ENCODE measurements at places on chromosomes 11 and 22.

DNA sequence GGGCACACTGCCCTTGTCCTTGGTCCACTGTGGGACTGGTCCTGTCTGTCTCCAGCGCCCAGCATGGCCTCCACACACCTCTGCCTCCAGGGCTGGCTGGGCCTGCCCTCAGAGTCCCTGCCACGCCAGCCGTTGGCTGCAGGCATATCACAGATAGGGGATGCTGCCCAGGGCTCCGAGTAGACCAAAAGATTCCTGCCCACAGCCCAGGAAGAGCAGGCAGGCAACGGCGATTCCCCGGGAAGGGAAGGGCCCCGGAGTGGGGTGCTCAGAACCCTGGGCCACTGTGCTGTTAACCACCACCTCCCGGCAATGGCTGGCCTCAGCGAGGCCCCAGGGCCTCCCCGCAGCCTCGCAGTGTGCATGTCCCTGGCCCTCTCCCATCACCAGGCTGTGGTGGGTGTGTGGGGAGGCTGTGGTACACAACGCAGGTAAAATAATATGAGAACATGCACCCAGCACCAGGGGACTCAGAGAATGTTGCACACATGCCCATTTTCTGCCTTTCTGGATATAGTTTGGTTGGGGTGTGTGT is 2.2 kb downstream of the IFITM5 start:
- H3K4me3 ChIP-seq = no peak overlapping the region
- no peak for DNase-seq
- H3K36me3 ChIP-seq = peaks cover 18% of the 10 kb centered on the region
- H3K27me3 ChIP-seq = no peaks in the 10 kb centered on the region
- no peak overlapping the region for H3K27ac ChIP-seq

GRCh38 chr22:46569848-46570695 is 32.7 kb upstream of the CELSR1 start:
- no peak for DNase-seq
- no peak overlapping the region for H3K4me3 ChIP-seq
- H3K36me3 ChIP-seq = no peaks in the 10 kb centered on the region
- H3K4me1 ChIP-seq = no peaks in the 10 kb centered on the region
- no peak overlapping the region for H3K27ac ChIP-seq

GRCh38 chr11:57327721-57328120 is 3.0 kb upstream of the TNKS1BP1 start:
- peaks cover 20% of the 10 kb centered on the region for H3K4me1 ChIP-seq
- H3K4me3 ChIP-seq = no peak overlapping the region
- H3K36me3 ChIP-seq = peaks cover 63% of the 10 kb centered on the region
- H3K27me3 ChIP-seq = no peaks in the 10 kb centered on the region
- H3K27ac ChIP-seq = no peak overlapping the region
- DNase-seq = no peak

- H3K27me3 ChIP-seq = peaks cover 2% of the 10 kb centered on the region
- no peaks in the 10 kb centered on the region for H3K36me3 ChIP-seq
- DNase-seq = no peak
- H3K27ac ChIP-seq = no peak overlapping the region
Observed at GRCh38 chr11:130560781-130561109, 112.3 kb downstream of the ADAMTS15 start.

GRCh38 chr11:30760345-30760744 is 174.2 kb upstream of the MPPED2 start:
- no peak for DNase-seq
- H3K27me3 ChIP-seq = no peaks in the 10 kb centered on the region
- H3K27ac ChIP-seq = no peak overlapping the region
- no peaks in the 10 kb centered on the region for H3K4me1 ChIP-seq
- no peaks in the 10 kb centered on the region for H3K36me3 ChIP-seq
- H3K4me3 ChIP-seq = no peak overlapping the region

GRCh38 chr22:35217527-35217926 is 39.8 kb upstream of the HMGXB4 start:
- no peaks in the 10 kb centered on the region for H3K36me3 ChIP-seq
- H3K27ac ChIP-seq = no peak overlapping the region
- no peak overlapping the region for H3K4me3 ChIP-seq
- H3K27me3 ChIP-seq = no peaks in the 10 kb centered on the region

DNA sequence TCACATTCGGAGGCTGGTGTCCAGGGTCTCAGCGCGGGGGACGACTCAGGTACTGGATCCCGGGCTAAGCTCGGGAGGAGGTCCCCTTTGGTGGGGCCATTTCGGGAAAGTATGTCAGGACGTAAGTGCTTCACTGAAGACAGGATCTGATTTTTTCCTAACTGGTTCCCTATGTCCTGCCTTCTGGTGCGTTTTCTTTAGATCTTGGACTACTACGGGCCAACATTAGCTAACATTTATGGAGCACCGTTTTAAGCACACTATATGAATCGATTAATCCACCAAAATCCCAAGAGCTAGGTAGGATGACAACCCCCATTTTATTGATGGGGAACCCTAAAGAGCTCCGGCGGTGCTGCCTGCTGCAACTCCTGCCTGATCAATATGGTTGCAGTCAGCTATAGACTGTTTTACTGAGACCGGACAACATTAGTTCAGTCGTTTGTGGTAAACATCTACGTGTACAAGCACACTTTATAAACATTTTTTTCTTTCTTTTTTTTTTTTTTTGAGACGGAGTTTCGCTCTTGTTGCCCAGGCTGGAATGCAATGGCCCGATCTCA is 17.0 kb upstream of the WDR74 start:
- H3K4me1 ChIP-seq = peaks cover 11% of the 10 kb centered on the region
- H3K27me3 ChIP-seq = no peaks in the 10 kb centered on the region
- H3K4me3 ChIP-seq = peak overlapping the region; percentile 89
- DNase-seq = no peak
- peaks cover 30% of the 10 kb centered on the region for H3K36me3 ChIP-seq
- H3K27ac ChIP-seq = peak overlapping the region; percentile 92

DNA sequence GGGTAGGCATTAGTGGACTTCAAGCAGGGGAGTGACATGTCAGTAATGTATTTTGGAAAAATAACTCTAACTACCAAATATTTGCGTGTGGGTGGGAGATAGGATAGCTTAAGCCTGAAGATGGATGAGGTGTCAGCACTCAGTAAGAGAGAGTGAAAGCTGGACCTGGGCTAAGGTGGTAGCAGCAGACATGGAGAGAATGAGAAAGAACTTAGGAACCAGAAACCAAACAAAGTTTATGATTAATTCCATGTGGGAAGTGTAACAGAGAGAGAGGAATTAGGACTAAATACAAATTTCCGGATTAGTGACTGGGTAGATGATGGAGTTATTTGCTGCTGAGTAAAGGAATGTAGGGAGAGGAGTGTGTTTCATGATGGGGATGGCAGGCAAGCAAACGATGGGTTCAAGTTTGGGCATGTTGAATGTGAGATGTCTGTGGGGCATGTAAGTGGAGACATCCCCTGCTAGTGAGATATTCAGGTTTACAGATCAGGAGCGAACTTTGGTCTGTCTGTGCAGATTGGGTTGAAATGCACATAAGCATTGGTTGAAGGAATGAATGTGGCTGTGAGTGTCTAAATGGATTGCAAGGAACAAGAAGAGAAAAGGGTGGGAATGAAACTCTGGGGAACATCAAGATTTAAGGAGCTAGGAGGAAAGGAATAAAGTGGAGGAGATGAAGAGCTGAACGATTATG is 185.6 kb upstream of the MTMR2 start:
- peaks cover 12% of the 10 kb centered on the region for H3K4me1 ChIP-seq
- DNase-seq = no peak
- no peaks in the 10 kb centered on the region for H3K27me3 ChIP-seq
- no peak overlapping the region for H3K27ac ChIP-seq

GRCh38 chr11:101511065-101511464 is 72.7 kb downstream of the TRPC6 start:
- no peaks in the 10 kb centered on the region for H3K4me1 ChIP-seq
- H3K36me3 ChIP-seq = no peaks in the 10 kb centered on the region
- no peaks in the 10 kb centered on the region for H3K27me3 ChIP-seq
- DNase-seq = no peak
- H3K27ac ChIP-seq = no peak overlapping the region

- H3K36me3 ChIP-seq = no peaks in the 10 kb centered on the region
- no peaks in the 10 kb centered on the region for H3K4me1 ChIP-seq
- H3K27ac ChIP-seq = no peak overlapping the region
- no peak overlapping the region for H3K4me3 ChIP-seq
- no peak for DNase-seq
- H3K27me3 ChIP-seq = no peaks in the 10 kb centered on the region
Observed at GRCh38 chr11:75298191-75298975, 53.1 kb downstream of the ARRB1 start.

DNA sequence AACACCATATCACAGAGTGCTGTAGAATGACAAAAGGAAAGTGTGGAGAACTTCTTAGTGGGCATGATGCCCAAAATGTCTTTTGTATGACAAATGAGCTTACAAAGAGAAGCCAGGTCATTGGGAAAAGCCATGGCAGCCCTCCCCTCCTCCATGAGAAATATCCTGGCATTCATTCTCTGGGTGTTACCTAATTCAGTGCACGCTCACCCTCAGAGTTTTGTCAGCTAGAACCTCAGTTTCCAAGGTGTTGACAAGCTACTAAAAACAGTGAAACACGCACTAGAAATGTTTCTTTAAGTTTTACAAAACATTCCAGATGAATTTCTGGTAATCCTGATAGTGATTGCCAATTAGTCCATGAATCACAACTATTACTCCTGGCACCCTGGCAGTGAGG is 105.4 kb upstream of the FSHB start:
- no peaks in the 10 kb centered on the region for H3K4me1 ChIP-seq
- no peak overlapping the region for H3K4me3 ChIP-seq
- DNase-seq = no peak
- H3K36me3 ChIP-seq = no peaks in the 10 kb centered on the region
- H3K27ac ChIP-seq = no peak overlapping the region

DNA sequence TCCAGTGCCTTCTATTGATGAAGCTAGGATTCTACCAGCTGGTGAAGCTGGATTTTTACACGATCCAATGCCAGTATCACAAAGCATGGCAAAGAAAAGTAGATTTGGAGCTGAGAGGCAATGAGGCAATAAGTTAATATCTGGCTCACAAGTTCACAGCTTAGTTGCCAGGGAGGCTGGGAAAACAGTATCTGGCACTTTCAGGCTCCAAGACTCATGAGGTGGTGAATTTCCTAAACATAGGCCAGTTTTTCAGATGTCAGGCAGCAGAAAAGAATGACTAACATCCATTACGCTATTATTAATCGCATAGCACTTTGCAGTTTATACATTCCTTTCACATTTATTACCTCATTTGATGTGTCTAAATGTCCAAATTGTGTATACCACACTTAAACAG is 122.7 kb downstream of the GRIA4 start:
- DNase-seq = no peak
- H3K27ac ChIP-seq = no peak overlapping the region

DNA sequence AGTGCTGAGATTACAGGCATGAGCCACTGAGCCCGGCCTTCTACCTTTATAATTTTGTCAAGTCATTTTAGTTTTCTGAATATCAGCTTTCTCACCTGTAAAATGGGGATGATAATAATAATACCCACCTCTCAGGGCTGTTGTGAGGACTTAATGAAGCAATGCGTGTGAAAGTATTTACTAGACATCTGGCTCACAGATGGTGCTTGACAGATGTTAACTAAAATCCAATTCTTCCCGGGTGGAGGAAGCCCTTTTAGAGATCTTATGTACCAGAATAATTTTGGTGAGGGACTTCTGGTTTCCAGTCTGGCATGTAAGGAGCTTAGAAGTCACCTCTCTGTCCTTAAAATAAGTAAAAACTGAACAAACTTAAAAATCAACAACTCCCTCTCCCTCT is 43.7 kb upstream of the NUP160 start:
- H3K36me3 ChIP-seq = no peaks in the 10 kb centered on the region
- H3K4me3 ChIP-seq = no peak overlapping the region
- DNase-seq = no peak
- no peaks in the 10 kb centered on the region for H3K27me3 ChIP-seq
- no peak overlapping the region for H3K27ac ChIP-seq

DNA sequence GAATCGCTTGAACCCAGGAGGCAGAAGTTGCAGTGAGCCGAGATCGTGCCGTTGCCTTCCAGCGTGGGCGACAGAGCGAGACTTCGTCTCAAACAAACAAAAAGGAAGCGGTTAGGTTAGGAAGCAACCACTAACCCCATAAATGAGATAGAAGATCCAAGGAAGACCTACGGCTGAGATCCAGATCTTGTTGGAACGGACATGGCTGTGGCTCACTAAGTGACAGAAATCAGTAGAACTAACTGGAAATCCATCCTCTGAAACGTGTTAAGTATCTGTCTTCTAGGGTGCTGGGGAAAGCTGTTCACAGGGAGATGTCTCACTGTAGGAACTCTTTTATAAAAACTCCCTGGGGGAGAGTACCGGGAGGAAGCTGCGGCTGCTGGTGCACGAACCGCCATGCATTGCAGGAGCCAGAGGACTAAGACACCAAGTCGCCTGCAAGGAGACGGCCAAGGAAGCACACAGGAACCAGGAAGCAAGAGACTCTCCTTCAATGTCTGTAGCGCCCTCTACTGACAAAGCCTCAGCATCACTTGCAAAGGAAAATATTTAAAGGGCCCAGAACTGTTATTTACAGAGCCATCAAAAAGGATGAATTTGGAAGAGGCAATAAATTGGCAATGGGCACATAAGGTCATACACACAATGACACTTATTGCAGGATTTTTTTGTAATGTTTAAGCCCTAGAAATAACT is 16.9 kb upstream of the SPTY2D1 start:
- no peaks in the 10 kb centered on the region for H3K27me3 ChIP-seq
- DNase-seq = peak; percentile 21
- no peak overlapping the region for H3K4me3 ChIP-seq
- no peak overlapping the region for H3K27ac ChIP-seq
- H3K4me1 ChIP-seq = no peaks in the 10 kb centered on the region

DNA sequence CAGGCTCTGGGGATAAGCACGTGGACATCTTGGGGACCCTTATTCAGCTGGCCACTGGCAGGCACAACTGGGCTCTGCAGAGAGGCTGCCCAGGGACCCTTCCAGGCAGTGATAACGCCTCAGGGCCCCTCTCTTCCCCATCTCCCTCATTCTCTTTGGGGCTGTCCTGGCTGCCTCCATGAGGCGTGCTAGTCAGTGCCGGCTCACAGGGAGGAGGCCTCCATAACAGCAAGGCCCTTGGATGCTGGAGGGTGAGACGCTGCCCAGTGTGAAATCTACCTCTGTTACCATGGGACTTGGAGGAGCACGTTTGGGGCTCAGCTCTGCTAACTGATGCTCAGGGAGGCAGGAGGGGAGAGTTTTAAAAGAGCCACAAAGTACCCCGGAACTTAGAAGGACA is 221.3 kb downstream of the CTTN start:
- DNase-seq = no peak
- H3K4me1 ChIP-seq = peaks cover 3% of the 10 kb centered on the region
- H3K27me3 ChIP-seq = no peaks in the 10 kb centered on the region
- H3K4me3 ChIP-seq = no peak overlapping the region

- DNase-seq = no peak
- H3K27me3 ChIP-seq = peaks cover 18% of the 10 kb centered on the region
- no peak overlapping the region for H3K27ac ChIP-seq
Observed at GRCh38 chr22:39153220-39153717, 789 bp upstream of the CBX7 start.

DNA sequence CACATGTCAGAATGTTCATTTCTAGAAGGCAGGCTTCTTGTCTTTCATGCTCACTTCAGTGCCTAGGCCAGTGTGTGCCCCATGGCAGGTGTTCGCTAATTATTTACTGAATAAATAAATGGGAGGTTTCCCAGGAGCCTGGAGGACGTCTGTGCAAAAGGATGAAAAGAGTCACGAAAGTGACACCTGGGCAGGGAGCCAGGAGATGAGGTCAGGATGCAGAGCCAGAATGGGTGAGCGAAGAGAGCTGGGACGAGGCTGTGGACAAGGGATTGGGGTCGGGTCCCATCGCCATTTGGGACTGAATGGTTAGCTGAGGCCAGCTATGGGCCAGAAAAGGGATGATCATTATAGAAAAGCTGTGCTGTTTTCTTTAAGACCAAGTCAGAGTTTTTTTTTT is 560.4 kb downstream of the TBC1D22A start:
- no peak overlapping the region for H3K27ac ChIP-seq
- no peak overlapping the region for H3K4me3 ChIP-seq
- no peaks in the 10 kb centered on the region for H3K4me1 ChIP-seq
- H3K36me3 ChIP-seq = no peaks in the 10 kb centered on the region
- H3K27me3 ChIP-seq = no peaks in the 10 kb centered on the region
